ENCODE measurements at places on chromosomes 5 and 9.
A peak's percentile ranks its signal among the peaks of the same experiment; 100 is the strongest.

DNA sequence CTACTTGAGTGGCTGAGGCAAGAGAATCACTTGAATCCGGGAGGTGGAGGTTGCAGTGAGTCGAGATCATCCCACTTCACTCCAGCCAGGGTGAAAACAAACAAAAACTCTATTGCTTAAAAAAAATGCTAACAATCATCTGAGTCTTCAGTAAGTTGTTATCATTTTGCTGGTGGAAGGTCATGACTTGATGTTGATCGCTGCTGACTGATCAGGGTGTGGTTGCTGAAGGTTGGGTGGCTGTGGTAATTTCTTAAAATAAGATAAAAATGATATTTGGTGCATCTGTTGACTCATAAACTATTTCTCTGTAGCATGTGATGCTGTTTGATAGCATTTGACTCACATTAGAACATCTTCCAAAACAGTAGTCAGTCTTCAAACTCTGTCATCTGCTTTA lies 349.4 kb upstream of the PAPPA start:
- no peak for DNase-seq

DNA sequence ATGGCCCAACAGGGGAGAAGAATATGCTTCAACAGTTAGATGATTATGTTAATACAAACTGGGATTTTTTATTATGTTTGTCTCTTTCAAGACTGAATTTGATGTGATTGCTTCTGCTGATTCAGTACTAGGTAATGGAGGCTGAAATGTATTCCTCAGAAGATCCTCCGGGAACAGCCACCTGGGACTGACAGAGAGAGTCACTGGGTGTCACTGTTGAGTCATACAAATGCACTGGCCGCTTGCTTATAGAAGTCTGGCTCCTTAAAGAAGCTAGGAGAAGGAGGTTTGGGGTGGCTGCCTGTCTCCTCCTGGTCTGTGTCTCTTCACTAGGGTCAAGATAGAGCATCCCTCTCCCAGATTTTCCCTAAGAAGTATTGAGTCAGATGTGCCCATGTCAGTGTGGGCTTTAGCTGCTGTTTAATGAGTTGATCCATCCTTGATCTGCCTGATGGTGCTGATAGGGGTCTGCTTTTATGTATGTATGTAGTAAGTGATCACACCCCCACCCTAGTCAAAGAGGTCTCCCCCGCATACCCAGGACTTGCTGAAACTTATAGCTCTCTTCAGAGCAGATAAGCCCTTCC lies 773.4 kb downstream of the BRINP1 start:
- peak; percentile 71 for DNase-seq

GRCh38 chr5:78360924-78361630 lies 660 bp downstream of the SCAMP1 start:
- peak; percentile 58 for DNase-seq

- DNase-seq: no peak
Measured at GRCh38 chr5:179330186-179330900, 14.9 kb downstream of the ADAMTS2 start.

DNA sequence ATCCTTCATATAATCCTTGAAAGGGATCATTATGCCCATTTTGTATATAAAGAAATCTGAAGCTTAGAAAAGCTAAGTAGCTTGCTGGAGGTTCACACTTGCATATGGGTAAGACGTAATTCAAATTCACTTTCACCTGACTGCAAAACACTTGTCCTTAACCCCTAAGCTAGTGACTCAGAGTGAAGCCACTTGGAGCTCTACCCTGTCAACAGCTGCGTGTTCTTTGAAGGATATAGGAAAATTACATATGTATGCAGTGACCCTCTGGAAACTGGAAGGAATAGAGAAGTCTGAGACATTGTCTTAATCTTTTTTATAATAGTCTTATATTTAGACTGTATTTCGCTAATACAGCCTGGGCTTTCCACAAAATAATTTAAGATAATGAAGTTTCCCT lies 80.0 kb upstream of the STK32A start:
- no peak for DNase-seq

- DNase-seq: no peak
Measured at GRCh38 chr5:32135086-32135485, 39.0 kb downstream of the GOLPH3 start.

- no peak for DNase-seq
Measured at GRCh38 chr5:28748446-28748845, 1710.1 kb upstream of the CDH9 start.

DNA sequence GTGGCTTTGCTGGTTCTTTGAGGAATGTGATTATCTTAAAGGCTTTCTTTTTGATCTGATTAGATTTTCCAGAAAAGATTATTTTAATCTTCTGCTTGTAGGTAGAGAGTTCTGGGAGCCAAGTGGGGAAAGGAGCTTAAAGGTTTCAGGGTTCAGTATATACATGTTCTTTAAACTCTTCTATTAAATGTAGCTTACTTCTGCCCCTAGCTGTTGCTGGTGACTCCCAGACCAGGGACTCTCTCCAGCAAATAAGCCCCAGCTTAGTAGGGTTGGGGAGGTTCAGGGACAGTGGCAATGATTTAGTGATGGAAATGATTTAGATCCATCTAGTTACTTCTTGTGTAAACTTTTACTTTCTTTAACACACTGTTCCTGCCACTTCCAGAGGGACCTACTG lies 72.2 kb downstream of the SLC12A2 start:
- no peak for DNase-seq

DNA sequence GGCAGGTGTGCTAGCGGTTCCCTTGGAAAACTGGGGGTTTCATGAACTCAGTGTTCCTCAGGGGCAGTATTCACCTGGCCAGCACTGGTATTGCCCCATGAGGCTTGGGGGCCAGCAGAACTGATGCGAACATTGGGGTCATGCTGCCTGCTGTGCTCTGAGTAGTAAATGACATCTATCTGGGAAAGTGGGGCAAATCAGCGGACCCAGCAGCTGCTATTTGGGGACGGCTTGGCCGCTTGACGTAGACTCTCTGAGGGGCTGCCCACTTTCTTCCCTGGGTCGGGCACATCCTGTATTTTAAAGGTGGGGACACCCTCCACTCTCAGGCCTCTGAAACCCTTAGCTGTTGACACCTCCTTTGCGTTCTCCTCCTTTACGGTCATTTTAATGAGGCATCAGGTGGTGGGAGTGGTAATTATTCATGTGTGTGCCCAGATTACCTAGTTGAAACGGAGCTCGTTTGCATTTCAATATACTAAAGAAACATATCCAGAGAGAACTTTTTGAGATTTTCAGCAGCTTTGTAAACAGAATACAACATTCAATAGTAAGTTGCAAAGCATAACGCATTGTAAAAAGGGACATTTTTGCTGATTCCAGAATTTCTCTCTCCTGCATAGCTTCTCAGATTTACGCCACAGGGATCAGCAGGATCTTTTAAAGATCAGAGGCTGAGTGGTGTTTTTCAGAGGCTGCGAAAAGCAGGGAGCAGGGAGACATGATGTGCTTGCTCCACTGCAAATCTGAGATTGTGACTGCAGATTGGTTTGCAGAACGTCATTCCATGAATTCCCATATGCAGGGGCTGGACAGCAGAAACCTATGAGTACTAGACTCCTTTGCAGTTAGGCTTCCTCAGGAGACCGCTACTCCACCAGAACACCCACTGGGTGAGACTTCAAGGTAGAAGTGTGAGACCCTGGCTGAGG lies 56.8 kb upstream of the ZFR start:
- DNase-seq: no peak

DNA sequence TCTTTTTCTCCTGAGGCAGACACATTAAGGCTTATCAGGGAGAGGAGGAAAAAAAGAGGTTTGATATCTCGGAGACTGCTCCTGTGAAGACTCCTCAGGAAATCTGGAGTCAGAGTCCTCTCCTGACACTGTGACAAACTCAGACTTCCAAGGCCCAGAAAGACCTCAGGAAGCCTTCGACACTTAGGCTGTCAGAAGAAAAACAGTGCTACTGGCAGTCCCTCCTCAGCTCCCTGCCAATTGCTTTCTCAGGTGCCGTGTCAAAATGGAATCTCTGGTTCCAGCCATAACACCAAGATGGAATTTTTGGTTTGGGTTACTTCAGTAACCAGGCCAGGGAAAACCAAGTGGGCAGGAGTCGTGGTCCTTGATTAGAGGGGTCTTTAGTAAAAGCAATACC lies 4.1 kb downstream of the STK10 start:
- DNase-seq: no peak

DNA sequence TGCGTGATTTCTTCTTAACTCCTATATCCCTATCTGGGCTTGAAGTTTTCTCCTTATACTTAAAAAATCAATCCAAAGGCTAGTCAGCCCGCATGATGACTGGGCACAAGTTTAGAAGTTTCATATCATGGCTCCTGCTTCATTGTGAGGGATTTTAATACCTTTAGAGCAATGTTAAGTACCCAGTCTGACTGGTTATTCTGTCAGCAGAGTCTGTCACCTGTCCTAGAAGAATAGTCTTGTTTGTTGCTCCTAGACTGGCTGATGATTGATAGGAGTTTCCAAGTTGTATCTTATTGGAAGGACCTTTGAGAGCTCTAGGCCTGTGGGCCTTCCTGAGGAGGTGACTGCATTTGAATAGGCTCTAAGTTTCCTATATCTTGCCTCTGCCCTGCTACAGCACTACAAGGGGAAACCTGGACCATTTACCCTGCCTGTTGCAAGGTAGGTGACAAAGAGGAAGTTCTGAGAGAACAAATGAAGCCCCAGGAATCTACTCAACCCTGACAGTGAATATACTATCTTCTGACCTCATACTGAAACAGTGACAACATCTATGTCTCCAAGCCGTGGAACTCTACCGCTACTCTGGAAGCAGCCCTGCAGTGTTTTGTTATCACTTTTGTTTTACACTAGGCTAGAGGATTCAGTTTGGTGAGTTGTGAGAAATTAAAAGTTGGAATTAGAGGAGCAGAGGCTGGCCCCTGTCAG lies 66.5 kb downstream of the F2RL2 start:
- no peak for DNase-seq

DNA sequence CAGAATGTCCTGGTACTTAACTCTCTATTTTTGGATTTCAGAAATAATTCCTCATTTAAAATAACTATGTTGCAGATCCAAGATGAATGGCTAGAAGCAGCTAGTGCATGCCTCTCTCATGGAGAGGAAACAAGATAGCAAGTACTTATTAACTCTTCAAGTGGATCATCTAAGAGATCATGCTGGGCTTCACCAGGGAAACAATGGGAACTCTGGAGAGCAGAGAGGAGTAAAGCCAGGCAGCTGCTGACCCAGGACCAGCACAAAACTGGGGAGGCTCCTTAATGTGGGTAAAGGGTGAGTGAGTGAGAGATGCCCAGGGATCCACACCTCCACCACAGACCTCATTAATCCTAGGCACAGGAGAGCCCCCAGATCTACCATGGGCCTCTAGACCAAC lies 897.8 kb upstream of the ACO1 start:
- no peak for DNase-seq

GRCh38 chr5:130112246-130112645 lies 208.0 kb downstream of the CHSY3 start:
- no peak for DNase-seq

- DNase-seq: no peak
Measured at GRCh38 chr5:111308951-111309350, 84.8 kb downstream of the CAMK4 start.

GRCh38 chr5:167488371-167488770 lies 803.1 kb upstream of the WWC1 start:
- DNase-seq: no peak

All from pons (tissue), 1 donor.